Stimulated activated effector memory CD8-positive, alpha-beta T cell treated with anti-CD3 and anti-CD28 coated beads, Interleukin-12 subunit alpha, Interleukin-12 subunit beta, amount 100 ng/mL, for 72 hours (primary cell): ENCODE measurements at places on chromosomes 7 and 10.

- DNase-seq = no peak
These were observed 213.5 kb downstream of the GPR158 start for GRCh38 chr10:25388188-25388861.

DNA sequence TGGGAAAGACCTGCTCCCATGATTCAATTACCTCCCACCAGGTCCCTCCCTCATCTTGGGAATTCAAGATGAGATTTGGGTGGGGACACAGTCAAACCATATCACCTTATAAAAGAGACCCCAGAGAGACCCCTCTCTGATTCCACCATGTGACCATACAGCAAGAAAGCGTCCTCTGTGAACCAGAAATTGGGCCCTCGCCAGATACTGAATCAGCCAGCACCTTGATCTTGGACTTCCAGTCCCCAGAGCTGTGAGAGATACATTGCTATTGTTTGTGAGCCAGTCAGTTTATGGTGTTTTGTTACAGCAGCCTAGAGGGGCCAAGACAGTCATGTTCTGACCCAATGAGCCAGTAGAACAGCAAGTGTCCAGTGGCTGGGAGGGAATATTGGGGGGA, 232.6 kb downstream of the PAXIP1 start:
- no peak for DNase-seq

GRCh38 chr10:45064998-45065397, 64.3 kb downstream of the ZNF22 start:
- no peak for DNase-seq

DNA sequence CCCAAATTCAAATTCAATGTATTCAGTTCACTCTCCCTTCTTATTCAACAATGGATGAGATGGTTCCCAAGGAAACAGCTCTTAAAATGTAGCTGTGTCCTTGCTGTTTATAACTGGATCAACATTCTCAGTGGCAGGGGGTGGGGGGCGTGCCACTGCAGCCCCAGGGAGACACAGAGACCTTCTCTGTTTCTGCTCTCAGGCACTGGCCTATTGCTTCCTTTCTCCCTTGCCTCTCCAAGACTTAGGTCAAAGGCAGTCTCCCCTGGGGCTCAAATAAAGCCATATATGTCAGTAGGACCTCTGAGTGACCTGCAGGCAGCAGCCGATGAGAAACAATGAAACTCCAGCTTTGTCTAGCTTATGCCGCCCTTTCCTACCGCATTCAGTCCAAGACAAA, 20.7 kb downstream of the VSTM4 start:
- DNase-seq = no peak

DNA sequence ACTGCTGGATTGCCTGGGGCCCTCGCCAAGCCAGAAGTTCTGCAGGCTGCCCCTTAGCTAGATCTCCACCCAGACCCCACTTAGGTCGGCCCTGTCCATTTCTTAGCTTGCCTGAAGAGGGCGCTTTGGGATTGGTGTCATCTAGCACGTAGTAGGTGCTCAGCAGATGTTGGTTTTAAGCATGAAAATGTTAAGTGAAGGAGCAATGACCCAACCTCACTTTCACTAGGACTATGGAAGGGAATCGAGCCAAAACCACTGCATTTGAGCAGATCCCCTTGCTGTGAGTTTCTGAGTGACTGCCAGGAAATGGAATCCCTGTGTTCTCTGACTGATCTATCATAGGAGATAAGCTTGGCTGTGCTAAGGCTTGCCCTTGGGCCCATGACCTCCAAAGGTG, 131.7 kb upstream of the EEPD1 start:
- no peak for DNase-seq

DNA sequence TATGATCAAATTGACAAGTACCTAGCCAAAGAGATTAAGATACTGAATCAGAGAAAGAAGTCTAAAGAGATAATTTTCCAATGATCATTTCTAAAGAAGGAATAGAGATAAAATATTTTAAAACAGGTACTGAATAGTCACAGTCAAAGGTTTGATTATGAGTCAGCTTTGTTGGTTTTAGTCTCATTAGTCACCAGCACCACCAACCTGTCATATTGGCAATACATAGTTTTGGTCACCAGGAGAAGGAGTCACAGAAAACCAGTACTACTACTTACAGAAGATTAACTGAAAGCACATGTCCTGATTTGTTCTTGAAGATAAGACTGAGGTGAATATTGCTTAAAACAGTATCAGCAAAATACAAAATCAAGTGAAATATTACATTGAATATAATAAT, 34.6 kb downstream of the ZEB1 start:
- no peak for DNase-seq
